ENCODE measurements at places on chromosomes 1 and 21.

GRCh38 chr1:159881622-159882526, 18.1 kb downstream of the CFAP45 start:
- no peaks in the 10 kb centered on the region for H3K27me3 ChIP-seq
- peak overlapping the region; percentile 84 for H3K27ac ChIP-seq
- H3K4me1 ChIP-seq = no peaks in the 10 kb centered on the region
- no peak overlapping the region for H3K4me3 ChIP-seq

- no peak overlapping the region for H3K27ac ChIP-seq
- no peaks in the 10 kb centered on the region for H3K27me3 ChIP-seq
- H3K36me3 ChIP-seq = no peaks in the 10 kb centered on the region
- no peak overlapping the region for H3K4me3 ChIP-seq
Measured at GRCh38 chr1:201074018-201074417, 38.2 kb downstream of the CACNA1S start.

GRCh38 chr1:9322661-9323244, 30.1 kb downstream of the SPSB1 start:
- H3K4me1 ChIP-seq = peaks cover 9% of the 10 kb centered on the region
- no peaks in the 10 kb centered on the region for H3K36me3 ChIP-seq
- no peak overlapping the region for H3K27ac ChIP-seq
- no peaks in the 10 kb centered on the region for H3K27me3 ChIP-seq

- no peak overlapping the region for H3K4me3 ChIP-seq
- no peaks in the 10 kb centered on the region for H3K4me1 ChIP-seq
- H3K27me3 ChIP-seq = peaks cover 8% of the 10 kb centered on the region
- H3K27ac ChIP-seq = no peak overlapping the region
- no peaks in the 10 kb centered on the region for H3K36me3 ChIP-seq
Measured at GRCh38 chr1:36658838-36659237, 176.1 kb upstream of the CSF3R start.

GRCh38 chr1:223188618-223189356, 45.7 kb upstream of the TLR5 start:
- DNase-seq = no peak
- H3K4me3 ChIP-seq = no peak overlapping the region
- H3K27ac ChIP-seq = no peak overlapping the region
- H3K4me1 ChIP-seq = no peaks in the 10 kb centered on the region
- H3K27me3 ChIP-seq = no peaks in the 10 kb centered on the region

DNA sequence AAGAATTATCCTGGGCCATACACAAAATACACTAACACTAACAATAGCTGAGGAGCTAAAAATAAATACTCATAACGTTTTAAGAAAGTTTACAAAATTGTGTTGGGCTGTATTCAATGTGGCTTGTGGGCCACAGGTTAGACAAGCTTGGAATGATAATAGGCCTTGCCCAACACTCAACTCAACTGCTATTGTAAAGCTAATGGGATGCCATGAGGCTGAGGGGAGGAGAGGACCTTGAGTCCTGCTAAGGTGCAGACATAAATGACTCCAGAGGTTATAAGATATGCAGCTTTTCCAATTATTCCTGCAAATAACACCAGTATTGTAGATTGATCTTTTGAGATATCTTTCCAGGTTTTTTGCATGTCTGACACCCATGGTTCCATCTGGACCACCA, 97.0 kb downstream of the FCRL5 start:
- no peaks in the 10 kb centered on the region for H3K4me1 ChIP-seq
- DNase-seq = no peak
- no peaks in the 10 kb centered on the region for H3K36me3 ChIP-seq
- no peak overlapping the region for H3K4me3 ChIP-seq

- no peaks in the 10 kb centered on the region for H3K36me3 ChIP-seq
- no peak for DNase-seq
- H3K27me3 ChIP-seq = no peaks in the 10 kb centered on the region
- H3K4me3 ChIP-seq = no peak overlapping the region
Measured at GRCh38 chr1:154276797-154277196, 4.4 kb downstream of the HAX1 start.

GRCh38 chr1:236400061-236400603, 6.0 kb downstream of the EDARADD start:
- no peak overlapping the region for H3K4me3 ChIP-seq
- H3K36me3 ChIP-seq = no peaks in the 10 kb centered on the region
- DNase-seq = no peak
- no peak overlapping the region for H3K27ac ChIP-seq
- peaks cover 7% of the 10 kb centered on the region for H3K27me3 ChIP-seq

DNA sequence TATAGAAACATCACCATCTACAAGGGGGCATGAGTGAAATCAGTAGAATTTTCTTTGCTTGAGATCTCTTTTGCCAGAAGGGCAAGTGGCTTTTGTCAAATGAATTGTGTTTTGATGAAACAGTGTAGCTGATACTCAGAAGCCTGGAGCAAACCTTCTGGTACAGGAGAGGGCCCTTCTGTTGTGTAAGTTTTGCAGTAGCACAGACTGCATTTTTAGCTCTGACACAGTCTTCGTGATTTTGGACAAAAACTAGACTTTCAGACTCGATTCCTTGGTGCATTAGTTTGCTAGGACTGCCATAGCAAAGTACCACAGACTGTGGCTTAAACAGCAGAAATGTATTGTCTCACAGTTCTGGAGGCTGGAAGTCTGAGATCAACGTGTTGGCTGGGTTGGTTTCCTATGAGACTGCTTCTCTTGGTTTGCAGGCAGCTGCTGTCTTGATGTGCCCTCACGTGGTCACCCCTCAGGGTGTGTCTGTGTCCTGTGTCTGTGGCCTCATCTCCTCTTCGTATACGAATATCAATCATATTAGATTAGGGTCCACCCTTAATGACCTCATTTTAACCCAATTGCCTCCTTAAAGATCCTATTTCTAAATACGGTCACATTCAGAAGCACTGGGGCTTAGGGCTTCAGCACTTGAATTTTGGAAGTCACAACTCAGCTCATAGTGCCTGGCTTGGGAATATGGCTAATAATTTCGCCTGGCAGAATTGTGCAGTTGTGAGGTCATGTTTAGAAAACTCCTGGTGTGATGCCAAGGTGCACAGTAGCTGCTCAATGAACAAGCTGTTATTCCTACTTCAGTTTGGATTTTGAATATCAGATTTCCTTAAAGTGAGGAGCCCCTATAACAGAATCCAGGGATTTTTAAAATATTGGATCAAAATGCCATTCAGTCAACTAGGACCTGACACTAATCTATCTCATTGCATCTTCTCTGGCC, 21.2 kb upstream of the DISC1 start:
- H3K27ac ChIP-seq = no peak overlapping the region
- H3K27me3 ChIP-seq = no peaks in the 10 kb centered on the region
- H3K4me1 ChIP-seq = no peaks in the 10 kb centered on the region
- DNase-seq = no peak

GRCh38 chr1:236997882-236998281, 6.4 kb downstream of the MT1HL1 start:
- H3K27me3 ChIP-seq = no peaks in the 10 kb centered on the region
- no peaks in the 10 kb centered on the region for H3K36me3 ChIP-seq
- H3K4me3 ChIP-seq = no peak overlapping the region
- H3K4me1 ChIP-seq = no peaks in the 10 kb centered on the region

DNA sequence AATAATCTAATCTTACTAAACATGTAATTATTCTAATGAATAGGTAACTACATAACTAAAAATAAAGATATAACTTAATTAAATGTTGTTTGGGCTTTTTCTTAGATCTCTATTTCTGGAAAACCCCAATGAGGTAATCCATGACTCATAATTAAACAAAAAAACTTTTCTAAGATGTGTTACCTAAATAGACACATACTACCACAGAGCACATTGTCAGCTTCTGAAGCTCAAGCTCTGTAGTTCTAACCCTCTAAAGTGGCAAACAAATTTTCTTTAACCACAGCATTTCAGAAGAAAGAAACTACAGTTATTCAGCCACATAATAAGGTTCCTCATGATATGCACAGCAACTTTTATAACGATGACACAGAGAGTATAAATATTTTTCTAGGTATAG, 4.2 kb downstream of the OR6K3 start:
- DNase-seq = no peak
- no peak overlapping the region for H3K4me3 ChIP-seq
- H3K4me1 ChIP-seq = no peaks in the 10 kb centered on the region
- H3K27me3 ChIP-seq = no peaks in the 10 kb centered on the region
- no peaks in the 10 kb centered on the region for H3K36me3 ChIP-seq

DNA sequence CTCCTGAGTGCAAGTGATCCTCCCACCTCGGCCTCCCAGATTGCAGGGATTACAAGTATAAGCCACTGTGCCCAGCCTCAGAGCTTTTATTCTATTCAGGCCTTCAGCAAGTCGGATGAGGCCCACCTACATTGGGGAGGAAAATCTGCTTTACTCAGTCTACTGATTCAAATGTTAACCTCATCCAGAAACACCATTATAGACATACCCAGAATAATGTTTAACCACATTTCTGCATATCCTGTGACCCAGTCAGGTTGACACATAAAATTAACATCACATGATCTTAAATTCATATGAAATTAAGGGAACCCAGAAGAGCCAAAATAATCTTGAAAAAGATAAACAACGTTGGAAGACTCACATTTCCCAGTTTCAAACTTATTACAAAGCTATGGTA, 14.9 kb downstream of the IL20 start:
- no peaks in the 10 kb centered on the region for H3K27me3 ChIP-seq
- no peak for DNase-seq
- no peaks in the 10 kb centered on the region for H3K4me1 ChIP-seq
- H3K36me3 ChIP-seq = no peaks in the 10 kb centered on the region
- H3K27ac ChIP-seq = no peak overlapping the region
- no peak overlapping the region for H3K4me3 ChIP-seq

- no peak overlapping the region for H3K27ac ChIP-seq
- no peak for DNase-seq
- H3K27me3 ChIP-seq = no peaks in the 10 kb centered on the region
- no peak overlapping the region for H3K4me3 ChIP-seq
- no peaks in the 10 kb centered on the region for H3K4me1 ChIP-seq
Measured at GRCh38 chr21:29235714-29236197, 63.0 kb upstream of the BACH1 start.

DNA sequence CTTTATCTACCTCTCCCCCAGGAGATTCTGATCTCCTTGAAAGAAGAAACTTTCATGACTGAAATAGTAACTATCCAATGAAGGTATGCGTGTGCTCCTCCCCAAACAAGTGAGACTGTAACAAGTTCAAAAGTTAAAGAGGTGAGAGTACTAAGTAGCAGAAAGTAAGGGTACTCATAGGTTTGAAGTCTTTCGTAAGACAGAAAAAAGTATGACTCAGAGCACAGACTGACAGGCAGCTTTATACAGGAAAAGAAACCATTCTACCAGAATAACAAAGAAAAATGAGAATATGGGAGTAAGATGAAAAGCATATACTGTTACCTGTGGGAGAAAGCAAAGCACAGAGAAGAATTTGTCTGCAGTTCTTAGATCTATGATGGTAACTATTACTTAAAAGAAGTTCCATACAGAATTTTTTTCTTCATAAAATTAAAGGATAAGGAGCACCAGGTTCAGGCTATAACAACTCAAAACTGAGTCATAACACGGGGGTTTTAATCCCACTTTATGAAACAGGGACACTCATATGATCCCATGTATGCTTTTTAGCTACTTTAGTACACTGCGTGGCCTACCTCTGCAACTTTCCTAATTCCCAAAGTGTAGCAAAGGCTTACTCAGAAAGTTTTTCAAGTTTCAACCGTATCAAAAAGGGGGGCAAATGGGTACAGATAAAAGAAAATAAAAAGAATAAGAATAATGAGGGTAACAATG, 52.0 kb downstream of the FOXJ3 start:
- peaks cover 6% of the 10 kb centered on the region for H3K4me1 ChIP-seq
- H3K36me3 ChIP-seq = no peaks in the 10 kb centered on the region
- H3K4me3 ChIP-seq = no peak overlapping the region
- H3K27me3 ChIP-seq = no peaks in the 10 kb centered on the region
- DNase-seq = no peak
- H3K27ac ChIP-seq = peak overlapping the region; percentile 5

DNA sequence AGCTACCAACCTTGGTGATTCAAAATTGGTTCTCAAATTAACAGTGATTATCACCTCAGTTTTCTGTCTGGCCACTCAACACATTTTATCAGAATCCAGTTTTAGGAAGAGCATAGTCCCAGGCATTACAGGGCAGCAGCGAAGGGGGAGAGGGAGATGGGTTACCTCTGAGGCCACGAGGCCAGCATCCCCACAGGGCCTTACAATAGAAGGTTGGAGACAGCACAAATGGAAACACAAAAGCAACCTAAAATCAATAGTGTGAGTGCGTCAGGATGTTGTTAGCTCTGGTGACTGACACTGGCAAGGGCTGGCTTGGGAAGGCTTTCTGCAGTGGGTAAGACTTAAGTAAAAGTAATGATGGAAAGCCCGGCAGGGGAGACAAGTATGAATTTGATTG, 79.5 kb downstream of the JAK1 start:
- no peak for DNase-seq
- no peaks in the 10 kb centered on the region for H3K4me1 ChIP-seq
- no peaks in the 10 kb centered on the region for H3K27me3 ChIP-seq
- H3K36me3 ChIP-seq = peaks cover 3% of the 10 kb centered on the region

- DNase-seq = no peak
- no peaks in the 10 kb centered on the region for H3K36me3 ChIP-seq
- H3K27me3 ChIP-seq = no peaks in the 10 kb centered on the region
- no peak overlapping the region for H3K27ac ChIP-seq
- no peak overlapping the region for H3K4me3 ChIP-seq
Measured at GRCh38 chr1:159957824-159958268, 3.8 kb upstream of the SLAMF9 start.

DNA sequence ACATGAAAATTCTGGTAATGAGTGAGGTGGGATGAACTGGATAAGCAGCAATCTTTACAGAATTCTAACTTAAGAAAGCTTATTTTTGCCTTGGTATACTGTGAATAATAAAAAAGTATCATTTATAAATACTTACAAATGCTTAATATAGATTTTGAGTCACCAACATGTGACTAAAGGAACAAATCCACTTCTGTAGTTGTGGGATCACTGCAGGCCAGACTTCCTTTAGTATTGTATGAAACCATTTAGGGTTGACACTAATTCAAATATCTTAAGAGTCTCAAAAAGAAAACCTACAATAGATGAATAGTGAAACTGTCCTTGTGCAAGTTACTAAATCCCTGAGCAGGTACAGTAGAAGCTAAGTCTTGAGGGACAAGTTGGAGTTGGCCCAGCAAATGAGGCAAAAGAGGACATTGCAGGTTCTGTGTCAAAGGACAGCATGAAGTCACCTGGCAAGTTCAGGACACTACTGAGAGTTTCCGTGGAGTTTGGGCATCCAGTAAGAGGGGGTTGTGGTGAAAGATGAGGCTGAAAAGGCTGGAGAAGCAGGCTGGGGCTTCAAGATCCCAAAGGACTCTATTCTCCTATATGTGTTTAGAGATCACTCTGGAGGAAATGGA, 5.9 kb upstream of the THEM4 start:
- no peak for DNase-seq
- H3K27me3 ChIP-seq = no peaks in the 10 kb centered on the region
- H3K36me3 ChIP-seq = no peaks in the 10 kb centered on the region
- H3K27ac ChIP-seq = no peak overlapping the region
- H3K4me3 ChIP-seq = no peak overlapping the region

DNA sequence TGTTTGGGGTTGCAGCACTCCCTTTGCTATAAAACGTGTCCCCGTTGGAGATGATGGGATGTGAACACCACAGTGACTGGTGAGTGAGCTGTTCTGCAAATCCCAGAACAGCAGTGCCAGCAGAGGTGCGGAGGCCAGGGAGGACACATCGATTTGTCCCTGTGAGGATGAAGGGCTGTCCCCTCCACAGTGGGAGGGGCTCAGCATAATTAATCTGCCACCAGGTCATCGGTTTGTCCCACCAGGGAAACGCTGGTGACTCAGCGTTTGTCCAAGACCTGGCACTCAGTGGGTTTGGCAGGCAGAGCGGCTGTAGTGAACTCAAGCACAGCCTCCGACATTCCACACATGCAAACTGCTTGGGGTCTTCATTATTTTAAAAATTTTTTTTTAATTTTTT, 22.8 kb upstream of the PDE9A start:
- no peak overlapping the region for H3K27ac ChIP-seq
- no peaks in the 10 kb centered on the region for H3K4me1 ChIP-seq
- H3K27me3 ChIP-seq = no peaks in the 10 kb centered on the region
- DNase-seq = no peak
- H3K4me3 ChIP-seq = no peak overlapping the region
